ENCODE measurements at places on chromosomes 11 and 22.

- DNase-seq = no peak
These were observed 458.9 kb upstream of the CADM1 start for GRCh38 chr11:115963156-115963555.

DNA sequence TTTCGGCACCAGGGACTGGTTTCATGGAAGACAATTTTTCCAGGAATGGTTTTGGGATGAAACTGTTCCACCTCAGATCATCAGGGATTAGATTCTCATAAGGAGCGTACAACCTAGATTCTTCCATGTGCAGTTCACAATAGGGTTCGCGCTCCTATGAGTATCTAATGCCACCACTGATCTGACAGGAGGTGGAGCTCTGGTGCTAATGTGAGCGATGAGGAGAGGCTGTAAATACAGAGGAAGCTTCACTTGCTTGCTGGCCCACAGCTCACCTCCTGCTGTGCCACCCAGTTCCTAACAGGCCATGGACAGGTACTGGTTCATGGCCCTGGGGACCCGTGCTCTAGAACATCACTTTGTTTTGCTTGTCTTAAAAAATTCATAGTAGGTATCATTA lies 41.8 kb upstream of the AMPD3 start:
- DNase-seq = peak; percentile 5

DNA sequence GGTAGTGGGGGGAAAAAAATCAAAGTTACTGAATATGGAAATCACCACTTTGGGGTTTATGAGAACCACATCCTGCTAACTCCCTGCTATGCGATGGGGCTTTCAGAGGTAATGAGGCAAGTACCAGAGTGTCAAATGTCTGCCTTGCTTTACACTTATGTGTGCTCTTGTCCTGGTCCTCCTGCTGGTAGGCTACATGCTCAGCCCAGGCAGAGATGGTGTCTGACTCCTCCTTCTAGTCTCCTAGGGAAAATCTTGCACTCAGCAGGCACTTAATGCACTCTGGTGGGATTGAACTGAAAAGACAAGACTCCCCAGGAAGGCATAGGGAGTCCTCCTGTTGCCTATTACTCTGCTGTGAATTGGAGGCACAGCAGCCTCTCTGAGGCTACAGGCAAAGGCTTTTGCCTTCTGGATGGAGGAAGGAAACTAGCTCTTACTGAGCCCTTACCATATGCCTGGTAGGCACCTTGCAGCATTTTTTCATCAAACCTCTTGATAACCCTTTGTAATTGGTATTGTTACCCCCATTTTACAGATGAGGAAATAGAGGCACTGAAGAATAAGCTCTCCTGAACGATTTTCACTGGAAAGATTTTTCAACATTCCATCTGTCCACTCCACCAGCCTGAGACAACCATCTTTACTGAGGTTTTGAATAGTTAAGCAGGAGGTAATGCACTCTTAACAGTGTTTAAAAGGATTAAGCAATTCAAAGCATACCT lies 132.1 kb upstream of the PAX6 start:
- DNase-seq = no peak

- DNase-seq = no peak
These were observed 83.7 kb downstream of the KCNQ1 start for GRCh38 chr11:2528301-2529050.

GRCh38 chr11:121721961-121722360 lies 269.2 kb upstream of the SORL1-AS1 start:
- DNase-seq = no peak

DNA sequence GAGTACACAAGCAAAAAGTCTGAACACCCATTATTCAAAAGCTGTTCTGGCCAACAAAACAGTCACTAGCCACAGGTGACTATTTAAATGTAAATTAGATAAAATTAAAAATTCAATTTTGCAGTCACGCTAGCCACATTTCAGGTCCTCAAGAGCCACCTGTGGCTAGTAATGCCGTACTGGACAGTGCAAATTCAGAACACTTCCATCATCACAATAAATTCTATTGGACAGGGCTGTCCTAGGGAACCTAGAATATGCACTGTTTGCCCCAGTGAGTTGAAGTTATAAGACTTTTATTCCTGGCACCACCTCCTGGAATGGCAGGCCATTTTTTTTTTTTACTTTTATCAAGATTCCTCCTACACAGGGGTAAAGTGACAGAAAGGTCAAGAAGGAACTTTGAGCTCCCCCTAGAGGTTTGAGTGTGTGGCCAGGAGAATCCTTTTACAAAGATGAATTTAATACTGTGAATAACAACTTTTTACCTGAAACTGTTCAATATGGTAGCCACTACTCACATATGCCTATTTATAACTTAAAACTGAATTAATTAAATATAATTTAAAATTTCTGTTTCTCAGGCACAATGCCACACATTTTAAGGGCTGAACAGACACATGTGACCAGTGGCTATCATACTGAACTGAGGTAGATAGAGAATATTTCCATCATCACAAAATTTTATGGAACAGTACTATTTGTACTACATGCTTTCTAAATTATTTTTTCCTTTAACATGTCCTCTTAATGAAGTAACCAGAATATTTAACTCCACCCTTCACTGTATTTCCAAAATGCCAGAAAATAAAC lies 6.5 kb downstream of the MSANTD2 start:
- no peak for DNase-seq

DNA sequence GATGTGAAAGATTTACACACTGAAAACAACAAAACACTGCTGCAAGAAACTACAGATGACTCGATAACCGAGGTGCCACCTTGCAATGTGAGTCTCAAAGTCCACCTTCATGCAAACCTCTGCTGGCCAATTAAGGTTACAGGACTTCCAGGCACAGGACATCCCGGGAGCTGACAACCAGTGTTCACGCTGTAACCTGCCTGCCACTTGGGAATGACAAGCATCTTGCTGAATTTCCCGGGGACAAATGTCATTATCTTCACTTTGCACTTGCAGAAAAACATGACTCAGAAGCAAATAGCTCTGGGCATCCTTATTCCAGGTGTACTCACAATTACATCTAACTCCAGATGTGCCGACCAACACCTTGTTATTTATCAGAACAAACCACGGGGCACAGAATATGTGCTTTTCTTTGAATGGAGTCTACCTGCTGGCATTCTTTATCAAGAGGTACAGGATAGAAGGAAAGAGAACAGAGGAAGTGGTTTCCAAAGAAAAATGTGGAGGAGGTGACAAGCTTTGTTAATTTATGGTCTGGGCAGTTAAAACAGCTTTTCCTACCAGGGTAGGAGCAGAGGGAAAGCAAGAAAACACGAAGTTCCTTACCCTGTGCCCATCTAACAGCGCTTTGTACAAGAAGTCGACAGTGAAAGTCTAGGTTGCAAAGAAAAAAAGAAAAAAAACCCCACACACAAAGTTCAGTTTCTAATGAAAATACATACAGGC lies 72.3 kb downstream of the SHANK2 start:
- DNase-seq = no peak

DNA sequence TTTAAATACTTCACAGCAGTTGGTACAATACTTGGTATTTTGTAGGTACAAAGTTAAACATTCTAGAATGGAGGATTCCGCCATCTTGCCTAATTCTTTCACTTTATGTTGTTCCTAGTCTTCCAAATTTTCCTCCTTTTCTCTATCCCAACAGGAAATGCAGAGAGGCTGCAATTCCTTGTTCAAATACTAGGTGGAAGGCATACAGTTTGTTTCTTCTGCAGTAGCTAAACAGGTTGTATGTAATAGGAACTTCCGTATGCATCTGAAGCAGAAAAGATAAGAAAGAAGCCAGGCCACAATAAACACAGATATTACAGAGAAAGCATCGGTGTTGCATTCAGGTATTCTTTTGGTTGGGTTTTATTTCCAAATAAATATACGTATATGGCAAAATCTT lies 186.4 kb upstream of the MTMR2 start:
- no peak for DNase-seq

- DNase-seq = no peak
These were observed 3.1 kb upstream of the POLD4 start for GRCh38 chr11:67356387-67356863.

DNA sequence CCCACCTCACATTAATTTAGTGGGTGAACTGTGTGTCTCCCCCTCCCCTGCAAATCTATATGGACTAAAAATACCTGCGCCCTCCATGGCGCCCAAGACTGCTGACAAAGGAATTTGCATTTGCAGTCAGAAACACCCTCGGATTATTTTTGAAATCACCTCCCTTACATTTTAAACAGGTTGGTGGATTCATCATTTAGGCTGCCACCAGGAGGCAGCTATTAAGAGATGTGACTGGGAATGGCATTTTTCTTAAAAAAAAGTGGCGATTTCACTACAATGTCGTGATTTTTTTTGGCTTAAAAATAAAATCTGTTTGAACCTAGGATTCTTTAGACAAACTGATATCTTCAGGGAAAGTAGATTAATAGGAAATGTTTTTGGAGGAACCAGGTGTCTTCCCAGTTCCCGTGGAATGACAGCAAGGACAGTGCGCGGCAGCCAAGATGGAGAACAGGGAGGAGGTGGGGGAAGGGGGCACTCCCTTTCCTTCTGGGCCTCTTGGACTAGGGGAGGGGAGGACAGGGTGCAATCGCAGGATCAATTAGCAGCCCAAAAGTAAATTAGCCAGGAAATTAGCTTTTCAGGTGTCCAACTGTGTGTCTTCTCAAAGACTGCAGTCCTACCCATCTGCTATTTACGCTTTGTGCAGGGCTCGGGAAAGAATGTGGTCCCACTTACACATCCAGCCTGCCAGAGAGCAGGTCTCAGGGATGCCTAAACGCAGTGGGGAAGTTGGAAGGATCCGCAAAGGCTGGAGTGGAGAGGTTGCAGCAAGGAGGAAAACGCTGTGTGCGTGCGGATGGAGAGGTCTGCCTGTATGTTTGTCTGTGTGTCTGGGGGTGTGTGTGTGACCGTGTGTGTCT lies 496.4 kb downstream of the NTM start:
- no peak for DNase-seq

DNA sequence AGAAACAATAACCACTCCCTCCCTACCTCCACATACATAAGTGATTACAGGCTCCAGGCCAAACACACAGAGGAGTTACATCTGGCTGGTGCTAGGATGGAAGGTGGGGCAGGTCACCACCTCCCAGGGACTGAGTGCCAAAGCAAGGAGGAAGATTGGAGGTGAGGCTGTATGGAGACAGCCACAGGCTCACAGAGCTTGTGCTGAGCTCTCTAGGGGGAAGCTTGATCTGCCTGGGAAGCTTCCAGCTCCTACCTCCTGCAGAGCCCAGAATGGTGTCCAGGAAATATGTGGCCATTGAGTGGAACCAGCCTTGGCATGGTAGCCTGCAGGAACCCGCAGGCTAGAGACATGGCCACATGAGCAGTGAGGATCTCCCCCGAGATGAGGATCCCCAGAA lies 3.6 kb upstream of the MED15 start:
- no peak for DNase-seq

DNA sequence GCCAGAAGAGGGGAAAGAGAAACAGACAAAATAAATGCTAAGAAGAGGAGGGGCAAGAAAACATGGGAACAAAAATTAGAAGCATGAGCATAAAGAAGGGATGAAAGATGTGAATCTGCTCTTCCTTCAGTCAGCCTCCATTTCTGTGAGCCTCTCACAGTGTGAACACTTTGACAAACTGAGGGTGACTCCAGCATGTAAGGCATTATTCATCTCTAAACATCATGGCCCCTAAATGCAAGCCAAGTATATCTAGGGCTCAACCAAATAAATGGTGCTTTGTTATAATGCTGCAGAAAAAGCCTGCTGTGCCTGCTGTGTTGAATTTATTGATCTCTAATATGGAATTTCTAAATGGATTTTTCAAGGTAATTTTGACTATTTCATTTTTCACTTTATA lies 281.3 kb downstream of the TTC28 start:
- no peak for DNase-seq

GRCh38 chr11:107468596-107468995 lies 11.0 kb upstream of the CWF19L2 start:
- DNase-seq = no peak

- DNase-seq = no peak
These were observed 17.3 kb upstream of the LMO2 start for GRCh38 chr11:33909150-33909549.

- no peak for DNase-seq
These were observed 144.0 kb upstream of the GRK3 start for GRCh38 chr22:25420471-25420924.

GRCh38 chr11:106378513-106379179 lies 301.2 kb downstream of the AASDHPPT start:
- DNase-seq = no peak

DNA sequence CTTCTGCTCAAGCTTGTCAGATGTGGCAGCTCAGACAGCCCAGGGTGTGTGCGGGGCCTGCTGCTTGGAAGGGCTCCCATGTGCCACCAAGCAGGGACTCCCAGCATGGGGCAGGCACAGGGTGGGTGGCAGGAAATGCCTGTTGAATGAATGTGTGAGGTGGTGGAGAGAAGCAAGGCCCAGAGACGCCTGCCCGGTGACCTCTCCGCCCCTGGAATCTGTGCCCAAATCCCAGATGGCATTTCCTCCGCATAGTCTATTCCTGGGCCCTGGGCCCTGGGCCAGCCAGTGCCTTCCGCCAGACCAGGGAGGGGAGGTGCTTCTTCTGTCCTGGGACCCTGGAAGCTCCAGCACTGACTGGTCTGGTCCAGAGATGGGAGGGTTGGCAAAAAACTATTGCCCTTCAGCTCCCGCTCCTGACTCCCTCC lies 3.7 kb downstream of the CST6 start:
- DNase-seq = no peak

DNA sequence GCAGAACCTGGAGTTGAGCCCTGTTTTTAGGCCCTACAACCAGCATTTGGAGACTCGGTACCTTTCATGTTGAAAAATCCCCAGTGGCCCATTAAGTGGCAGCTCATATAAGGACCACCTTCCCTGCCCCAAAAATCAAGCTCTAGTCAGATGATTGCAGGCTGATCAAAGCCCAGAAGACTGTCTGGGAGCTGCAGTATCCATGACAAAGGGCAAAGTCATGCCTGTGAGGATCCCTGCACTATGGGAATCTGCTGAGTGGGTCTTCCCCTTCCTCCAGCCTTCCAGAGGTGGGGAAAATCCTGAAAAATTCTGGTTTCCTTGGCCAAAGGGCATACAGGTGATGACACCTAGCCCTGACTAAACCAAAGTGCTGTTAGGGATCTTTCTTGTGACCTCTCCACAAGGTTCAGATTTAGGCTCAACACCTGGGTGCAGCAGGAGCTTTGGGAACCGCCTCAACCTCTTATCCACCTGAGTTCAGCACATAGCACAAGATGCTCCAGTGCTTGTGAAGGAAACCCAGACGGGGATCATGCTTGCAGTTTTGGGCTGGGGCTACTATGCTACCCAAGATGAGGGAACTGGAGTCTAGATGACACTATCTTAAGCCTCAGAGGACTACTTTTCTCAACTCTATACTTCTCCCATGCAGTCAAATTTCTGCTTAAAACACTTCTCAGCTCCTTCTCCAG lies 1.2 kb upstream of the TRIM3 start:
- no peak for DNase-seq

DNA sequence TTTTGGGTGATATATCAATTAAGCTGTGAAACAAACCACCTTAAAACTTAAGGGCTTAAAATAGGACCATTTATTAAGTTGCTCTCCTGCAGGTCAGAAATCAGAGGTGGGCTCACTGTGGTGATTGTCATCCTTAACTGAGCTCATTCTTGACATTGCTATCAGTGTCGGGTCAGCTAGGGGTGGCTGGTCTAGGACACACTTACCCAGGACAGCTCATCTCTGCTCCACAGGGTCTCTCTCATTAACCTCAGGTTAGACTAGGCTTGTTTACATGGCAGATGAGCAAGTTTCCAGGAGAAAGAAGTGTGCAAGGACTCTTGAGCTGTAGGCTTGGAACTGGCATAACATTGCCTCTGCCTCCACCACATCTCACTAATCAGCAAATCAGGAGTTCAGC lies 601.0 kb upstream of the RAG2 start:
- DNase-seq = no peak

- DNase-seq = no peak
These were observed 45.1 kb upstream of the PAX6 start for GRCh38 chr11:31856248-31856647.

GRCh38 chr11:12123799-12124198 lies 13.4 kb downstream of the MICAL2 start:
- DNase-seq = no peak
